ENCODE measurements at places on chromosomes 16 and 17.

DNA sequence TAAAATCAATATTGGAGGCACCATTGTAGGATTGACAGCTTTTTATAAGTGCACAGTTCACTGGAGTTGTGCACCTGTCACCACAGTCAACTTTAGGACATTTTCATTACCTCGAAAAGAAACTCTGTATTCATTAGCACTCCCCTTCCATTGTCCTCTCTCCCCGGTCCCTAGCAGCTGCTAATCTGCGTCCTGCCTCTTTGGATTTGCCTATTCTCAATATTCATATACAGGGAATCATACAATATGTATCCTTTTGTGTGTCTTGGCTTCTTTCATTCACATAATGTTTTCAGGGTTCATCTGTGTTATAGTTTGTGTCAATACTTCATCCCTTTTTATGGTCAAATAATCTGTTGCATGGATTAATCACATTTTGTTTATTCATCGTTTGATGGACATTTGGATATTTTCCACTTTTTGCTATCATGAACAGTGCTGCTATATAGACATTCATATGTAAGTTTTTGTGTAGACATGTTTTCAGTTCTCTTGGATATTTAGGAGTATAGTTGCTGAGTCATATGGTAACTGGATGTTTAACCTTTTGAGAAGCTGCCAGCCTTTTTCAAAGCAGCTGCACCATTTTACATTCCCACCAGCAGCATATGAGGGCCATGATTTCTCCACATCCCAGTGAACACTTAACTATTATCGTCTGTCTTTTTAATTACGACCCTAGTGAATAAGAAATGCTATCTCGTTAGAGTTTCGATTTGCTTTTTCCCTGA is 9.8 kb downstream of the DNAJA3 start:
- DNase-seq = no peak

DNA sequence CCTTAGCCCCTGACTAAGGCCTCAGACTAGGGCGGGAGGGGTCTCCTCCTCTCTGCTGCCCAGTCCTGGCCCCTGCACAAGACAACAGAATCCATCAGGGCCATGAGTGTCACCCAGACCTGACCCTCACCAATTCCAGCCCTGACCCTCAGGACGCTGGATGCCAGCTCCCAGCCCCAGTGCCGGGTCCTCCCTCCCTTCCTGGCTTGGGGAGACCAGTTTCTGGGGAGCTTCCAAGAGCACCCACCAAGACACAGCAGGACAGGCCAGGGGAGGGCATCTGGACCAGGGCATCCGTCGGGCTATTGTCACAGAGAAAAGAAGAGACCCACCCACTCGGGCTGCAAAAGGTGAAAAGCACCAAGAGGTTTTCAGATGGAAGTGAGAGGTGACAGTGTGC is 12.7 kb downstream of the CES3 start:
- DNase-seq = no peak

GRCh38 chr17:82444284-82444893 is 6.2 kb downstream of the CYBC1 start:
- no peak for DNase-seq

DNA sequence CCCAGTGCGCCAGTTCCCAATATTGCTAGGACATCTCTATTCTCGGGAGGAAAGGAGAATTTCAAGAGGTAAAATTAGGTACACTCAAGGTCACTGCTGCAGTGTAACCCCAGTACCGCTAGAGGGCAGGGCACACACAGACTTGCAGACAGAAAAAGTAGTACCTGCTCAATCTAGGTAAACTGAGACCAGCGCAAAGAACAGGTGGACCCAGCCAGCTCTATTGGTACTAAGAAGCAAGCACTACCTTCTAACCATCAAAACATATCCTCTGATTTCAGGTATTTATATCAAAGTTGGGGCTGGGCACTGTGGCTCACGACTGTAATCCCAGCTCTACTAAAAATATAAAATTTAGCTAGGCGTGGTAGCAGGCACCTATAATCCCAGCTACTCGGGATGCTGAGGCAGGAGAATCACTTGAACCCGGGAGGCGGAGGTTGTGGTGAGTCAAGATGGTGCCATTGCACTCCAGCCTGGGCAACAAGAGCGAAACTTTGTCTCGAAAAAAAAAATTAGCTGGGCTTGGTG is 3.6 kb upstream of the WDR81 start:
- DNase-seq = peak; percentile 59

GRCh38 chr17:62790564-62790986 is 17.5 kb downstream of the MARCHF10 start:
- no peak for DNase-seq

DNA sequence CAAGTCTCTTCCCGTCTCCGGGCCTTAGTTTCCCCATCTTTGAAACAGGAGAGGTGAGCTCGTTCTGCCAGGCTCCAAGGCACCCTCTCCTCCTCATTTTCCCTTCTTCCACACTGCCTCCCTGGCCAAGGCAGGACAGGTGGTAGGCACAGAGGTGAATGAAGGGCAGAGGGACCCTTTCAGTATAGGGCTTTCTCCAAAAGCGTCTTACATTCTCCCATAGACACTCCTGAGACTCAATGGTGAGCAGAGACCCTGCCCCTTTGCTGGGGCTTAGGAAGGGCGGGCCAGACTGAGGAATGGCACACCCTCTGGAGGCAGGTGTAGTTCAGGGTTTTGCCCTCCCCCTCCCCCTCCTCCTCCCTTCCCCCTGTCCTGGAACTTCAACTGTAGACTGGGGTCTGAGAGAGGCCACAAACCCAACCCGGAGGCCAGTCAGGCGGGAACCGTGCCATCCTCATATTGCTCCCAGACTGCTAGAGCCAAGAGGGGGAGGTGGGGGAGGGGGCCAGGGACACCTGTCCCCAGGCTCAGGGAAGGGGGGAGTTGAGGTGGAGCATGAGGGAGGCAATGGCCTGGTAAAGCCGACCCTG is 1.9 kb downstream of the PLEKHH3 start:
- DNase-seq = no peak

GRCh38 chr17:70080541-70081347 is 5.7 kb downstream of the KCNJ16 start:
- no peak for DNase-seq

DNA sequence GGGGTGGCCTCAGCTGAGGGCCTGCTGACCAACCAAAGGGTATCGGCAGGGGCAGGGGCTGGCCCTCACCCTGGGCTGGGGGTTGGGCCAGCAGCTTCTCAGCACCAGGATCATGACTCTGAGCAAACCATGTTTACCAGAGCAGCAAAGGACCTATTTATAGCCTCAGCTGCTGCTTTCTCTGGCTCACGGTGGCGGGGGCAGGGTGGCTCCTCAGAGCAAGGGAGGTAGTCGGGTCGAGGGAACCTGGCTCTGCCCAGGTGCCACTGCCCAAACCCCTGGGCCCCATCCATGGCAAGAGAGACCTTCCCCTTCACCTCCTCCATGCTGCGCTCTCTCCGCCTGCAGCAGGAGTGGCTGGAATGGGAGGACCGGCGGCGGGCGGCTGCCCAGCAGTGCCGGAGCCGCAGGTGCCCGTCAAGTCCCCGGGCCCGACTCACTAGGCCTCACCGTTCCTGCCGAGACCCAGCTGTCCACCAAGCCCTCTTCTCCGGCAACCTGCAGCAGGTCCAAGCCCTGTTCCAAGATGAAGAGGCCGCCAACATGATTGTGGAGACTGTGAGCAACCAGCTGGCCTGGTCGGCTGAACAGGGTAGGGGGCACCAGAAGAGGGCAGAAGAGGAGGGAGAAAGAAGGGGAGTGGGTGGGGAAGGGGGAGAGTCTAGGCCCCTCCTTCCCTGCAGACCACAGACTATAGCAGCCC is at the start of gene ASB16:
Gene ASB16 (plus strand): TSS at position 206 of the 703 bp plus-strand sequence. CDS start 86 bp downstream, at position 292.
- DNase-seq = no peak

GRCh38 chr16:931626-932500 is 38.9 kb downstream of the LMF1 start:
- no peak for DNase-seq

GRCh38 chr17:41519501-41520224 is 973 bp upstream of the KRT15 start:
- no peak for DNase-seq

DNA sequence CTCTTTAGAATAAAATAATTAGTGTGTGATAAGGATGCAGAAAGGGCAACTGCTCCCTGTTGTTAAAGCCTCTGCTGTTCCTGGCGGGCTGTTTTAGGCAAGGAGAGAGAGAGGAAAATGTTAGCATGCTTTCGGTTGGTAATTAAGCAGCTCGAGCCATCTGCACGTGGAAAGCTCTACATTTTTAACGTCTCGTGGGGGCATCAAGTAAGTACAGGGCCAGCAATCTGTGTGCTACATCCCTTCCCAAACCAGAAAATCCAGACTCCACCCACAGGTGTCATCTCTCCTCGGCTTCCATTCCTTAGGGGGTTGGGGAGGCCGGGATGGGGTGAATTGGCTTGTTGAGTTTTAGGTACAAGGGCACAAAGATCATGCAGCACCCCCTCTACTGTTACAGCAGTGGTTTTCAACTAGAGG is 62.4 kb upstream of the MARCHF10 start:
- no peak for DNase-seq

- no peak for DNase-seq
Observed at GRCh38 chr17:14481664-14482063, 180.8 kb downstream of the HS3ST3B1 start.

DNA sequence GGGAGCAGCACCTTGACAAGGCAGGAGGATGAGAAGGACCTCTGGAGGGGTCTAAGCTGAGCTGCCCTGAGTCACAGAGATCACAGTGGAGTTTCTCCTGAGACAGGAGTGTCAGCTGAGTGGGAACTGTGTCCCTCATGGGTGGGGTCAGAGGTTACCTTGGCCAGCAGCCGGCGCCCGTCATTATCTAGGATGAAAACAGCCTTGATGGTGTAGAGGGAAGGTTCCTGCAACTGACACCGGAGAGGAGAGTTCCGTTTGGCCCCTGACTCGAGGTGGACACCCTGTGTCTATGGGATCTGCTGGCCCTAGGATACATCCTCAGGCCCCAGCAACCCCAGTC is 933 bp downstream of the COPZ2 start:
- no peak for DNase-seq

GRCh38 chr17:8632061-8632460 is 1.5 kb upstream of the MYH10 start:
- DNase-seq = no peak

DNA sequence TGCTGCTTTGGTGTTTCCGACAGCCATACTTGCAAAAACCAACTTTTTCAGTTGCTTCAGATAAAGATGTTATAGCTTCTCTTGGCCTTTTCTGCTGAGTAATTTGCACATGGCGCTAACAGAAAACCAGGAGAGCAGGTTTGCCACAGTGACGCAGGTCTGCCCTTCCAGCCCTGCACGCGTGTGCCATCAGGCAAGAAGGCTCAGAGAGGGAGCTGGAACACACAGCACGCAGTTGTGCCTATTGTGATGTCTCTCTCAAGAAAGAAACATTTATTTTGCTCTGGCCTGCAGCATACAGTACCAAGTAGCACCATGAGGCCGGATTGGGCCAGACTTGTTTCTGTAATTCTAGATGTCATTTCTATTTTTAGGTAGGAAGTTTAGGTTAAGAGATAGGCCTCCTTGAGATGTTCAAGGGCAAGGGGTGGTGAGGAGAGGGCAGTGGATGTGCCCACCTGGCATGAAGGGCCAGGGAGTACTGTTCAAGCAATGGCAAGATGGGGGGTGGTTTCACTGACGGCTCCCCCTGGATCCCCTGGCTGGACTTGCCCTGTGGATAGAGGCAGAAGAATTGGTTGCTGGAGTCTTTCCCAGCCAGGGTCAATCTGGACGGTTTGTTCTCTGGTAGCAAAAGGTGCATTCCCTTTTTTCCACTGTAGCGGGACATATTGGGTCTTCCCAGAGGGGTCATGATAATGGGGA is 1.9 kb downstream of the CBX2 start:
- DNase-seq = no peak

GRCh38 chr17:48548523-48549280 is 3.8 kb upstream of the HOXB2 start:
- no peak for DNase-seq

- no peak for DNase-seq
Observed at GRCh38 chr17:32570081-32570396, 83.2 kb downstream of the CDK5R1 start.

- no peak for DNase-seq
Observed at GRCh38 chr16:55389426-55390073, 65.5 kb downstream of the IRX6 start.

GRCh38 chr17:79159926-79160325 is 85.3 kb downstream of the ENGASE start:
- no peak for DNase-seq

GRCh38 chr16:57525761-57526160 is 10.6 kb downstream of the CCDC102A start:
- no peak for DNase-seq

- no peak for DNase-seq
Observed at GRCh38 chr17:36937959-36938565, 787 bp downstream of the LHX1 start.

DNA sequence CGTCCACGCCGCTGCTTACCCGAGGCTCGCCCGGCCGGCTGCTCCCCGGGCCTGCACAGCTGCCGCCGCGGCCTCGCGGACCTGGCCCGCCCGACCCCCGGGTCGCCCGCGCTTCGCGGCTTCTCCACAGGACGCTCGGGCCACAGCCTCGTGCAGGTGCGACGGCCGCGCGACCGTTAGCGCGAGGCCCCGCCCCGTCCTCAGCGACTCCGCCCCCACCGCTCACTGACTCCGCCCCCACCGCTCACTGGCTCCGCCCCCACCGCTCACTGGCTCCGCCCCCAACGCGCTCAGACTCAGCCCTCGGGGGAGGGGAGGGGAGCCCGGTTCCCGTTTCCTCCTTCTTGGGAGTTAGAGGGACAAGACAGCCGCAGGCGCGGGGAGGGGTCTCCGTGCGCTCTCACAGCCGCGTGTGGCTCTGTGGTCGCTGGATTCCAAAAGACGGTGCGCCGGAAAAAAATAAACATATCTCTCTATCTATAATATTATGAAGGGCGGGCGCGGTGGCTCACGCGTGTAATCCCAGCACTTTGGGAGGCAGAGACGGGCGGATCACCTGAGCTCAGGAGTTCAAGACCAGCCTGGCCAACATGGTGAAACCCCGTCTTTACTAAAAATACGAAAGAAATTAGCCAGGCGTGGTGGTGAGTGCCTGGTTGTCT is at the start of gene MEIOB:
Gene MEIOB (minus strand): TSS at position 191 of the 662 bp plus-strand sequence. CDS start 3,989 bp downstream, outside the sequence.
- DNase-seq = peak; percentile 3

DNA sequence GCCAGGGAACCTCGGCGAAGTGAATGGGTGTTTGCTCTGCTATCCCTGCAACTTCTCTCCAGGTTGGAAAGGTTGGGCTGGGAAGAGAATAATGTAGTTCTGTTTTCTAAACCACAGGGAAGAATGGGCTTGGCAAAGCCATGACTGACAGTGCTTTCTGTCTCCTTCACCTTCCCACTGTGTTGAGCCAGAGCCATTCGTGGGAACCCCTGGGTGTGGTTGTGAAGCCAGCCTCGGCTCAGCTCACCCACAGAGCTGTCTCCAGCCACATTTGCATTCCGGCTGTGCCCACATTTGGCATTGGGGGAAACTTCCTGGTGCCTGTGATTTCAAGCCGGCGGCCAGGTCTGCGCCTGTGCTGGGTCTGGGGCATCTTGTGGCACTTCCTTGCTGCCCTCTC is 39.9 kb downstream of the BAIAP2 start:
- DNase-seq = no peak

Data from stimulated activated CD4-positive, alpha-beta T cell treated with anti-CD3 and anti-CD28 coated beads, Interleukin-4, amount 100 ng/mL, for 4 hours (primary cell).